ENCODE measurements at places on chromosomes 4 and X.

GRCh38 chr4:98711526-98711925, 53.1 kb upstream of the TSPAN5 start:
- DNase-seq, result no peak

DNA sequence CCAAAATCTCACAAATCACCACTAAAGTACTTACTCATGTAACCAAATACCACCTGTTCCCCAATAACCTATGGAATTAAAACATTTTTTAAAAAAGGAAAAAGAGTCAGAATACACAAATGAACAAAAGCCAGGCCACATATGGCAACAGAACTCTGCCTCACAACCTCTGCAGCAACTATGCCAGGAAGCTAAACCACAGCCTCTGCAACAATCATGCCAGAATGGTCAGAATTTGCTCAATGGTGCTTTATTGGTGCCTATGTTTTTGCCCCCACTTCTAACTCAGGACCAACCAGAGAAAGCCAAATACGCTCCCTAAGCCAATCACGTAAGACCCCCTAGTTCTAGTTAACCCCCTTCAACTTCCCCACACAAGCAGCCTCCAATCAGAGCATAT, 69.6 kb downstream of the HOPX start:
- DNase-seq, result peak; percentile 10

DNA sequence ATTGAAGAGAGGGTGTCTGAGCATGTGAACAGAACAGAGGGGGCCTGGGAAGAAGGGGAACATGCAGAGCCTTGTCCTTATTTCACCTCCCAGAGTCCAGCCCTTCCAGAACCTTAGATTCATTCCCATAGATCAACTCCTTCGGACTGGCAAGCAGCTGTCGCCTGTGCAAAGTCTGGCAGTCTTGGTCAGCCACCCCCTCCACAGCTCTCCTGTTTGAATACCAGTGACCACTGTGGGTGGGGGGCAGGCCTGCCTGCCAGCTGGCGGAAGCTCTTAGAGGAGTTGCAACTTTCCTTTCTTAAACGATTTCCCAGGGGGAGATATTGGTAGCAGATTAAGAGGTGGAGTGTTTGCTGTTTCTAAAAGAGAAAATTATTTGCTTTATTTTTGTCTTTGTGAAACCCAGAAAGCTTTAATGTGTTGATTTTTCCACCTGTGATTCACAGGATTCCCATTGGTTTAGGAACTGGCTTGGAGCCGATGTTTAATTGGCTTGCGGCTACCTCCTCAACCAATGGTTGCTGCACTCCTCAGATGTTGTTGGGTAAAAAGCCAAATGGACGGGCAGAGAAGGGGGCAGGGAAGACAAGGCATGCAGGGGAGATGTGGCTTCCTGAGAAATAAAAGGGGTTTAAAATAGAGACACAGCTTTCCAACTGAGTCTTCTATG, 62.2 kb upstream of the PRPS1 start:
- peak; percentile 65 for DNase-seq

DNA sequence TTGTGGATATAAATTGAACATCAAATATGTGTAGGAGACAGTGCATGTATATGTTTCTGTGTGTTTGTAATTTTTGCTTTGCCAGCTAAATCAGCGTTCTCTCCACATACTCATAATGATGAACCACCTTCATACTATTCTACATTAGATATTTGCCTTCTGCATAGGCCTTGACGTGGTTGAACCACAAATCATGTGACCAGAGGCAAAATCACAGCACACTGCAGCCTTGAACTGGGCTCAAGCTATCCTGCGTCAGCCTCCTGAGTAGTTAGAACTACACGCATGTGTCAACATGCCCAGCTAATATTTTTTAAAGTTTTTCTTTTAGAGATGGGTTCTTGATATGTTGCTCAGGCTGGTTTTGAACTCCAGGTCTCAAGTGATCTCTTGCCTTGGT, 9.5 kb downstream of the UBQLN2 start:
- no peak for DNase-seq

- DNase-seq, result no peak
These were observed 3.2 kb downstream of the CEP44 start for GRCh38 chr4:174286870-174287269.

GRCh38 chr4:74942918-74943253, 10.0 kb downstream of the PARM1 start:
- DNase-seq, result no peak

DNA sequence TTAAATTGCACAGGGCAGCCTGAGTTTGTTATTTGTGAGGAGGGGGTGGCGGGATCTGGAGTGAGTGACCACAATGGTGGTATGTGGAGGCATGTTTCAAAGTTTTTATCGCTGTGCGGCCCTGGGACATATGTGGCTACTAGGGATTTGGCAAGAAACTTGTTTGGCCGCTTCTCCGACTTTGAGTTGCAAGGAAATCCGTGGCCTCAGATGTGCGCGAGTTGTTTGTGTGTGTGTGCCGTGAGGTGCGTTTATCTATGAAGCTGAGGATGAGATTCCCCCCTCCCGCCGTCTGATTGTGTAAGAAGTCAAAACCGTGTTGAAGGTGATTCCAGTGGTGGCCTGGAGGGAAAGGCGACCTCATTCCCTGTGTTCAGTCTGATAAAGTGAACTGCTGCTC, 1.4 kb downstream of the JADE3 start:
- no peak for DNase-seq

- no peak for DNase-seq
These were observed 316.7 kb downstream of the ARHGAP10 start for GRCh38 chr4:148048598-148048997.

DNA sequence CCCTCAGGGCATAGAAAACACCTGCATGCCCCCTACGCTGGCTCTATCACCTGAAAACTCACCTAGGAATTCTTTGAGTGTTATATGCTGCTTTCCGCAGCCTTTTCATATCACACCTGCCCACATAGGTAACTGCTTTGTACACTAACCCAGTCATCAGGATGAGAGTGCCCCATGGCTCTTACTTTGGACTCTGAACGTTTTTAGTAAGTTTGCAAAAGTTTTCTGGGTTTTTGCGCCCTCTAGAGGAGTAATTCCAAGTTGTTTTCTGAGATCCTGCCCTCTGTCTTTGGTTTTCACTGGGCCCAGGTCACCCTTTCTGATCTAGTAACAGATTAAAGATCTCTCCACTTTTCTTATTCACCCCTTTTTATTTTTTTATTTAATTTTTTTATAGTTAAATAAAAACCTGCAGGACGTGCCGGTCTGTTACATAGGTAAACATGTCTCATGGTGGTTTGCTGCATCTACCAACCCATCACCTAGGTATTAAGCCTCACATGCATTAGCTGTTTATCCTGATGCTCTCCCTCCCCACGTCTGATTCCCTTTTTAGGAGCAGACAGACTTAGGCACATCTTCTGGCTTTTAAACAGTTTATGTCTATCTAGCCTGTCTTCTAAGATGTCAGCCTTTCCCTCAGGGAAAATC, 139.2 kb downstream of the NWD2 start:
- peak; percentile 1 for DNase-seq

- DNase-seq, result no peak
These were observed at the start of gene BRS3 for GRCh38 chrX:136487647-136488046. BRS3 (plus strand) TSS chrX:136487947; CDS start chrX:136488115, 168 bp downstream.

GRCh38 chr4:99868126-99868596, 26.1 kb downstream of the LAMTOR3 start:
- peak; percentile 71 for DNase-seq

DNA sequence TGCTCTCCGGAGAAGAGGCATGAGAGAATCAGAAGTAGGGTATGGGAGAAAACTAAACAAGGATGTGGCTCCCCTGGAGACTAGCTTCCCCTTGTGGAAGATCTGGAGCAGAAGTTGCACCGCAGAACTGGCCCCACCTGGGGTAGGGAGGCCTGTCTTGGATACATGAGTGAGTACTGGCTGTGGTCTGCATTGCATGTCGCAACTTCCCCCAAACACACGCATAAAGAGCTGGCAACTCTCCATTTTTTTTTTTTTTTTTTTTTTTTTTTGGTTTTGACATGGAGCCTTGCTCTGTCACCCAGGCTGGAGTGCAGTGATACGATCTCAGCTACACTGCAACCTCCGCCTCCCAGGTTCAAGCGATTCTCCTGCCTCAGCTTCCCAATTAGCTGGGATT, 119.9 kb downstream of the EGF start:
- peak; percentile 33 for DNase-seq

DNA sequence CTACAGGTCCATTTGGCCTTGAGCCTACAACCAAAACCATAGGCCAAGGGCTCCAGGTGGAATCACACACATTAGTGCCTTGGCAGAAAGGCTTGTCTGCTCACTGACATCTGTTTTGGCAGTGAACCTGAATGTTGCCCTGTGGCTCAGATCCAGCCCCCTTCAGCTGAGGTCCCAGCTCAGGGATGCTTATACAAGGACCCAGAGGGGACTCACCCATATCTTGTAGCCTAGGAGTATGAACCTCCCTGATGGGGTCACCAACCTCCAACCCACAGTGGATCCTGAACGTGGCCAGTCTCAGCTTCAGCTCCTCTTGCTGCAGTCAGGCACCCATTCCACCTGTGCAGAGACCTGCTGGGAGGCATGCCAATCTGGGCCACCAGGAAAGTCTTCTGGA, 50.8 kb upstream of the HMX1 start:
- no peak for DNase-seq

DNA sequence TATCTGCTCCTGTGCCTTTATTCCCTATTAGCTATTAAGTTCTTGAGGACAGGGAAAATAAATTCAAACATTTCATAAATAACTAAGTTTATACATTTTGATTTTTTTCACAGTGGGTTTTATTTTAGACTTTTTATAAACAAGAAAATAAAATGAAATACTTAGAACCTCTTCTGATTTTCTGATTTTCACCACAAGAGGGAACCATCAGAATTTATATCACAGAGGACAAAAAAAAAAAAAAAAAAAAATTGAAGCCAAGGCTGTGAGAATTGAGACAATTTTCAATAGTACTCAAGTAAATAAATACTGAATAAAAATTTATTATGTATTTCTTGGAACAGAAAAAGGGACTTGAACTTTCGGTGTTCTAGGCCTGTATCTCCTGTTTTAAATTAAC, 288.1 kb downstream of the SH3BGRL start:
- DNase-seq, result no peak

DNA sequence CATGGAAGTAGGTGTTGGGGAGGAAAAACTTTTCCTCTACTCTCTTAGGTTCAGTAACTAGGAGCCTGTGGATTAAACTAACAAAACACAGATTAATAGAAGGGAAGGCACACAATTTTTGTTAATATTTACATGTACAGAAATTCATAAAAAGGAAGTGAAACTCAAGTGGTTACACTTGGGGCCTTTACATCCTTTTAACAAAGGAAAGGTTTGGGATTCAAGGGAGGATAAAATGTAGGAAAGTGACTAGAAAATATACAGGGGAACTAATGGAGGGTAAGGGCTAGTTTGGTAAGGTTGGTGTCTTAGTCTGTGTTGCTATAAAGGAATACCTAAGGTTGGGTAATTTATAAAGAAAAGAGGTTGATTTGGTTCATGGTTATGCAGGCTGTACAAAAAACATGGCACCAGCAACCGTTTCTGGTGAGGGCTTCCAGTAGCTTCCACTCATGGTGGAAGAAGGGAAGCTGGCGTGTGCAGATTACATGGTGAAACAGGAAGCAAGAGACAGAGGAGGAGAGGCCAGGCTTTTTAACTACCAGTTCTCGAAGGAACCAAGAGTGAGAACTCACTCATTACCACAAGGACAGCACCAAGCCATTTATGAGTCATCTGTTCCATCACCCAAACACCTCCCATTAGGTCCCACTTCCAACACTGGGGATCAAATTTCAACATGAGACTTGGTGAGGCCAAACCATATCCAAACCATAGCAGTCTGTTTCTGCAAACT, 124.4 kb downstream of the CHRDL1 start:
- DNase-seq, result no peak

GRCh38 chr4:6017030-6017429, 1.2 kb downstream of the C4orf50 start:
- DNase-seq, result no peak
